Dermis blood vessel endothelial cell (primary cell): ENCODE measurements at places on chromosomes 6 and 20. TPM values are rescaled to one million over a fixed set of nuclear protein-coding genes. Genes with fewer than 3 reads are reported as not detected.

DNA sequence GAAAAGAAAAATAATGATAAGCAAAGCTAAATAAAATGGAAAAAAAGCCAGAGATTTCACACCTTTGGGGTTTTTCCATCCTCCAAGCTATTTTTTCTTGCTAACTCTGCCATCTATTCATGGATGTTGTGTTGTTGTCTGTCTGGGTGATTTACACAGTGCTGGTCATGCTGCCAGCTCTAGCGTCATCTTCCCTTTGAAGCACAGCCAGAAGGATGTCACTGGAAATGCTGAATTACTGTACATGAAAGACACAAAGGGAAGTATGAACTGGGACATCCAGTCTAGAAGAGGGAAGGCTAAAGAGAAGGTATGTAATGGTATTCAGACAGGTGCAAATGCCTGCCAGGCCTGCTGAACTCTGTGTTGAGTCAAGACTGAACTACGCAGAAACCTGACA lies 241.9 kb upstream of the STXBP5 start:
- no peak for DNase-seq

CTAGE9 gene
- not detected in 2 replicates for total RNA-seq

- DNase-seq: no peak
Observed at GRCh38 chr6:63487103-63487813, 85.0 kb upstream of the LOC128125822 start.

DNA sequence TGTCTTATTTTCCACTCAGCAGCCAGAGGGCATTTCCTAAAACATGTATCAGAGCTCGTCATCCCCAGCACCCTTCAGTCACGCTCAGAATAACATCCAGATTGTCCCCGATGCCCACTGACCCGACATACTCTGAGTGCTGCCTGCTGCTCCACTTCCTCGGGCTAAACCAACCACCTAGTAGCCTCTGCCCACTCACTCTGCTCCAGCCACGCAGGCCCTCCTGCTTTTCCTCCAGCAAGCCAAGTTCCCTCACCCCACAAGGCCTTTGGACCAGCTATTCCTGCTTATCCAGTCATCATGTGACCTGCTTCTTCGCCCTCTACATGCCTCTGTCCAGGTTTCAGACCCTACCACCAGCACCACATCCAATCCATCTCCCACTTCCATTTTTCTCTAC lies 454.2 kb downstream of the CD83 start:
- no peak for DNase-seq

GRCh38 chr20:46644733-46645132 lies 6.5 kb downstream of the SLC13A3 start:
- no peak for DNase-seq

DNA sequence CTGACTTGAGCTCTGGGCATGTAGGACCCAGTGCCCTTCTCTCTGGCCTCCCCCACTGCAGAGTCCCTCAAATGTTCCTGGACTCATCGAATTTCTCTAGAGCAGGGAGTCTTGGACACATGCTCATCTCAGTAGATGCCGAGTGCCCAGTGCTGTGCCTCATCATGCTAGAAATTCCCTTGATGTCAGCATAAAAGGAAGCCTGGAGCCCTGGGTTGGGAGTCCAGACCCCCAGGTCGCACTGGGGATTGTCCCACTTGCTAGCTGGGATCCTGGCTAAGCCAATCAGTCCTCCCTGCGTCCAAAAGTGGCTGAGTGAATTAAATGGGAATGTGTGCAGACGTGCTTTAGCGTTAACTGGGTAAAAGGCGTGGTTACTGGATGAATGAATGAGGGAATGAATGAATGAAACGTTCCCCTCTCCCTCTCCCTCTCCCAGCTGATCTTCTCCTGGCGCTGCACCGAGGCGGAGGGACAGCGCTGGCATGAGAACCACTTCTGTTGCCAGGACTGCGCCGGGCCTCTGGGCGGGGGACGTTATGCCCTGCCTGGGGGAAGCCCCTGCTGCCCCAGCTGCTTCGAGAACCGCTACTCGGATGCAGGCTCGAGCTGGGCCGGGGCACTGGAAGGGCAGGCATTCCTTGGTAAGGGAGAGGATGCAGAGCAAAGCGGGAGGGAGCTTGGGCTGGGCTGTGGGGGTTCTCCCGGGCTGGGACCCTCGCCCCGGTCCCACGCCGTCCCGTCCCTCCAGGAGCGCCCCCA lies 1.6 kb upstream of the TOMM6 start:
- peak; percentile 33 for DNase-seq

SRMS gene
- total RNA-seq: not detected in 2 replicates

GRCh38 chr6:150689900-150690590 lies 90.4 kb downstream of the PLEKHG1 start:
- DNase-seq: peak; percentile 81

SLC35B2 gene
- total RNA-seq: 43.1 and 52.7 TPM in 2 replicates

C6orf132 gene
- under 0.01 TPM in 1 of 2 replicates, not detected in the other for total RNA-seq

C20orf204 gene
- 11.2 and 13.3 TPM in 2 replicates for total RNA-seq

- no peak for DNase-seq
Observed at GRCh38 chr6:117956386-117956785, 49.3 kb downstream of the SLC35F1 start.

- no peak for DNase-seq
Observed at GRCh38 chr6:47690791-47691190, 7.6 kb upstream of the ADGRF4 start.

MCHR2 gene
- total RNA-seq: not detected in 2 replicates

- DNase-seq: no peak
Observed at GRCh38 chr6:121439926-121440325, 4.5 kb downstream of the GJA1 start.

- peak; percentile 91 for DNase-seq
Observed at GRCh38 chr6:5190507-5190906, 70.2 kb downstream of the LYRM4 start.

DNA sequence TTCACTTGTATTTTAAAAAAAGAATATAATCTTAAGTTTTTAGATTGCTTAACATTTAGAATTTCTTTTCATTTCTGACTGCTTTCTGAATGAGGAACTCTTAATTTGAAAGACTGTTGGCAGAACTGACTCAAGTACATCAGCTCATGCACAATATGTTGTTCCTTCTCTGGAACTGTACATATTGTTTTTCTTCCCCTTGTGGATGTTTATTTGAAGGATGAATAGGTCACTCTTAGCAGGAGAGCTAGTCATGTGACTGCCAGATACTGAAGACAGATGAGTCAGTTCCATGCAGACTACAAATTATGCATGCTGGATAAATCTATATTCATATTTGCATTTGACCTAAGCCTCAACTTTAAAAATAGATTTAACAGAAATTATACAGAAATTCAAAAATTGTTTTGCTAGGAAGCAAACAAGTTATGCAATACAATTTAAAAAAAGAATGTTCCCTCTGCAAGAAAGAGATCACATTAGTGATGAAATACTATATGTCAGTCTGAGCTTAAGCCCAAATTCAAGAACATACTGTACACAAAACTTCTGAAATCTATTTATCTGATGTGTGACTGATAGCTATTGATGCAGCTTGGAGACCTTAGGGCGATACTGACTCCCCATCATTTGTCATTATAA lies 1274.9 kb upstream of the GJE1 start:
- peak; percentile 84 for DNase-seq

DNA sequence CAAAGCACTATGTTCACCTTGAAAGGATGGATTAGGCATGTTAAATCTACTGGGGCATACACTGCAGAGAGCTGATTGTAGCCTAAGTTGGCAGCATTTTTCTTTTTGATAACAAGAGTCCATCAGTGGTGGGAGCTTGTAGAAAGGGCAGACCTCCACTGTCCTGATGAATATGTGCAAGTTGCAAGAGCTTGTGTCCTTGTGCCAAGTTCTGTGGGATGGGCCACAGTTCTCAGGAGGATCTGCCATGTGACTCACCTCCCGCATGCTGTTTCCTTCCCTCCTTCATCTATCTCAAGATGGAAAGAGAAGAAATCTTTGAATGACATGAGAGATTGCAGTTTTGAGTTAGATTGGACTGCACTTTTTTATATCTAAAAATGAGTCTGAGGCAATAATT lies 58.3 kb upstream of the GGTLC1 start:
- DNase-seq: no peak

FOXC1 gene
- total RNA-seq: 8.3 and 12.1 TPM in 2 replicates

GRCh38 chr6:34005901-34006531 lies 139.9 kb downstream of the GRM4 start:
- no peak for DNase-seq

FNDC11 gene
- 1.2 and 2.4 TPM in 2 replicates for total RNA-seq

GRCh38 chr20:22825546-22825945 lies 209.6 kb upstream of the SSTR4 start:
- DNase-seq: no peak

GRCh38 chr20:25056690-25057233 lies 1.2 kb downstream of the ACSS1 start:
- DNase-seq: no peak

ADGB gene
- total RNA-seq: not detected in 2 replicates

HLA-DQB1 gene
- total RNA-seq: not detected in 2 replicates

- DNase-seq: no peak
Observed at GRCh38 chr6:32991972-32992371, 17.4 kb downstream of the HLA-DOA start.

DNA sequence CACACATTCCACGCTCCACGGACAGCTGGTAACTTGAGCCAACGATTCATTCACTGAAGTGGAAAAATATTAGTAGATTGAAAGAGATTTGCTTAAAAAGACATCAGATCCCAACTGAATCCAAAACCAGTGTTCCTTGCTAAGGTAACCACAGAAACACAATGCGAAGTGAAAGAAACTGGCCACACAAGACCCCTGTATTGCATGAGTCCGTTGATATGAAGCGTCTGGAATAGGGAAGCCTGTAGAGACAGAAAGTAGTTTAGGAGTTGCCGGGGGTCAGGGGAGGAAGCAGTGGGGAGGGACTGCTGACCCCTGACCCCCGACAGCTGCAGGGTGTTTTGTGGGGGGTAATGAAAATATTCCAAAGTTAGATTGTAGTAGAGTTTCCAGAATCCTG lies 10.0 kb downstream of the PCK1 start:
- no peak for DNase-seq

- no peak for DNase-seq
Observed at GRCh38 chr6:78854546-78854945, 12.8 kb upstream of the IRAK1BP1 start.

DNA sequence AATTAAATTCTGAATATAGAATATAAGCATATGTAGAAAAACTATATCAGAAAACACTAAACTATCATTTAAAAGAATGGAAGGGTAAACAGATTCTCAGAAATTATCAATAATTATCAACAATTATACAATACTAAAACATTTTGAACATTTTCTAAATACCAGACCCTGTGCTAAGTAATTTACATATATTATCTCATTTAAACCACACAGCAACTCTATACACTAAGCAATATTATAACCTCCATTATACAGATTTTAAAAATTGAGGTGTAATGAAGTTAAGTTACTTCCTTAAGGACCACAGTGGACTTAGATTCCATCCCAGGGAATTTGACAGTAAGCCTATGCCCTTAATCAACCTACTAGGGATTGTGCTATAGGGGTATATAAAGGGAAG lies 33.3 kb downstream of the DTNBP1 start:
- DNase-seq: no peak

DNA sequence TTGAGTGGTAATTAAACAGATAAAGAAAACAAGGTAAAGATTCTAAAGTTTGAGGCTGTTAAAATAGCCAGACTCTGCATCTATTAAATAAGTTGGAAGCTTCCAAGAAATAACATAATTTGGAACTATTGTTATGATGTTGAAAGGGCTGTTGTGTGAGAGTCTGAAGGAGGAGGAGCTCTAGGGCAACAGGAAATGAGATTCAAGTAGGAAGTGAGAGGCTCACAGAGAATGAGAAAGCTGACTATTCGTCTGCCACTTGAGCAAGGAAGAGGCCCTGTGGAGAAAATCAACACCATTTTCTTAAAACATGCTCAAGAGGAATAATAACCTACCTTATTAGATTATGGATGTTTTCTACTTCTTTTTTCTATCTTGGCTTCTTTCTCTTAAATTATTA lies 185.2 kb downstream of the SLC24A3 start:
- DNase-seq: no peak

DNA sequence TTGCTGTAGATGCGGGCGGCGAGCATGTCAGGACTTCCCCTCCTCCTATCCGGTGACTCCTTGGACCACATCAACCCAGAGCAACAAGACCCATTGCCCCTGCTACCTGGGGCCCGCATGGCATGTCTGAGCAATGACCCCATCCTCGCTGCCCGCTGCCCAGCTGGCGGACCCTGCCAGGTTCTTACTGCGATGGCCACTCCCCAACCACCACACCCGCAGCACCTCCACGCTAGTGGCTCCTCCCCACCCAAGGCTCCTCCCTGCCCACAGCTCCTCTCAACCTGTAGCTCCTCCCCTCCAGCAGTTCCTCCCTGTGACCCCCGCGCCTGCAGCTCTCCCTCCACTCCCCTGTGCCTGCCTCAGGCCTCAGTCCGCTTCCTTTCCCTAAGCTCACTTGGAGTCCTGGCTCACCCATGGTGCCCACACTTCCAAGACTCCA lies 17.6 kb upstream of the SERPINB9 start:
- no peak for DNase-seq

TOX2 gene
- total RNA-seq: 0.88 and 1.5 TPM in 2 replicates

TCP11 gene
- 0.28 and 0.68 TPM in 2 replicates for total RNA-seq

GRCh38 chr6:163370464-163371117 lies 43.9 kb upstream of the QKI start:
- no peak for DNase-seq

C20orf144 gene
- 0.05 TPM in 1 of 2 replicates, not detected in the other for total RNA-seq

DNA sequence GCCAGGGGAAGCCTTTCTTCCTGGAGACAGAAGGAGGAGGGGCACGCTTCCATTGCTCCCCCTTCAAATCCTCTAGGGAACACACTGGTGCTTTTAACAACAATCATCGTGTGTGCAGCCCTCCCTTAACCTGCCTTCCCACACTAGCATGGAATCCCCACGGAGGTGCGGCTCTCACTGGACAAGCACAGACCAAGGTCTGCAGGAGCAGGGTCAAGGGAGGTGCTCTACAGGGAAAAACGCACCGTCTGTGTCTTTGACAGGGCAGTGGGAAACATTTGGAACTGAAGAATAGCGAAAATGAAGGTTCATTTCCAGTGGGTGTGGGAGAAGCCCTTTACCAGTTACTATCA lies 527.1 kb downstream of the QKI start:
- DNase-seq: no peak

DNA sequence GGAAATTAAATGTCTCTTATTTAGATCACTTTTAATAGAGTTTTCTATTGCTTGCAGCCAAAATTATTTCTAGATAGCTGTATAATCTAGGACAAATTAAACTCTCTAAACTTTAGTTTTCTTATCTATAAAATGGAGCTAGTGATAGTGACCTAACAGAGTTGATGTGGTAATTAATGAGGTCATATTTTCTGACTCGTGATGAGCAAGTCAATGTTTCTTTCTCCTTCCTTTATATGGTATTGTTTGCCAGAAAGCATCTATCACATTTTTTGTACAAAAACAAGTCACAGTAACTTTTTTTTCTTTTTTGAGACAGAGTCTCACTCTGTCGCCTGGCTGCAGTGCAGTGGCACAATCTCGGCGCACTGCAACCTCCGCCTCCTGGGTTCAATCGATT lies 267.7 kb downstream of the FARS2 start:
- no peak for DNase-seq

- no peak for DNase-seq
Observed at GRCh38 chr6:157292202-157292601, 31.1 kb downstream of the TMEM242 start.

- DNase-seq: peak; percentile 33
Observed at GRCh38 chr6:34957231-34957783, 68.3 kb downstream of the ANKS1A start.

TP53TG5 gene
- not detected in 2 replicates for total RNA-seq

BPI gene
- not detected in 2 replicates for total RNA-seq

- DNase-seq: no peak
Observed at GRCh38 chr20:53767206-53767930, 173.7 kb upstream of the ZNF217 start.

LRRN4 gene
- total RNA-seq: 0.09 and 0.51 TPM in 2 replicates

- no peak for DNase-seq
Observed at GRCh38 chr6:25009393-25009710, 73.6 kb upstream of the RIPOR2 start.

GRCh38 chr6:62357835-62358234 lies 71.8 kb upstream of the KHDRBS2 start:
- DNase-seq: no peak
